ENCODE measurements at places on chromosomes 11 and 22. TPM values are rescaled to one million over a fixed set of nuclear protein-coding genes. Genes with fewer than 3 reads are reported as not detected.

DNA sequence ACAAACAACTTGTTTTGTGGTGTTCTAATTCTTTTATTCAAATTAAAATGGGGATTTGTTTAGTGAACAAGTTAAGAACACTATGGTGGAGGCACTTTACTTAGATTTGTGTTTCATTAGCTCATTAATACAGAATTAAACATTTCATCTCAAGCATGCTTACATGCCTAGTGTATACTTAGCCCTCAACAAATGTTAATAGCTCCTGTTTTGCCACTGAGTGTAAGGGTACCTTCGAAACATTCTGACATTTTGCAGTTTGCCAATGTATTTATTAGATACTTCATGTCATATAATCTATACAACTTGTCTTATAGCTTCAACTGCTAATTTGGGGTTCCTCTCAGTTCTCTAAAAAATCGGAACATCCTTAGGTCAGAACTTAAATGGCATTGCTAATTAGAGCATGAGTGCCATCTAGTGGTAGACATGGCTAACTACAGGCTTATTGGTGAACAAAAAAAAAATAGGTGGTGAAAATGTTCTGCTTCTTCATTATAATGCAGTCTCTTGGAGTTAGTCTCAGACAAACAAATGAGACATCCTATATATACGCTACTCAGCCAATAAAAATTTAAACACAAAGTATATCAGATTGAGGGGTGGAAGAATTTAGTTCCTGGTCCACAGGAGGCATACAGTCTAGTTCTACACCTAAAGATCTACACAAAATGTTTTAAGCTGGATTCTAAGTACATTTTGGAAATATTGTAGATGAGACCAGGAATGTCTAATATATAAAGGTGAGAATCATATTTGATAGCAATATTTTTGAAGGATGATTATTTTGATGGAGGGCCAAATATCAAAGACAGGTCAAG is 4.9 kb upstream of the CNTN5 start:
- DNase-seq, result no peak

- no peak for DNase-seq
These were observed 10.5 kb downstream of the TIMP3 start for GRCh38 chr22:32811788-32812545.

- DNase-seq, result no peak
These were observed 20.9 kb upstream of the CYB5R3 start for GRCh38 chr22:42670046-42670445.

MS4A12 gene
- polyA plus RNA-seq, result 0.10 TPM

ALDH3B2 gene
- not detected for polyA plus RNA-seq

Data from BJ (cell line).